ENCODE measurements at places on chromosomes 12 and 14. TPM values are rescaled to one million over a fixed set of nuclear protein-coding genes. Genes with fewer than 3 reads are reported as not detected.
A peak's percentile ranks its signal among the peaks of the same experiment; 100 is the strongest.

FOXA1 gene
- total RNA-seq = not detected

DNA sequence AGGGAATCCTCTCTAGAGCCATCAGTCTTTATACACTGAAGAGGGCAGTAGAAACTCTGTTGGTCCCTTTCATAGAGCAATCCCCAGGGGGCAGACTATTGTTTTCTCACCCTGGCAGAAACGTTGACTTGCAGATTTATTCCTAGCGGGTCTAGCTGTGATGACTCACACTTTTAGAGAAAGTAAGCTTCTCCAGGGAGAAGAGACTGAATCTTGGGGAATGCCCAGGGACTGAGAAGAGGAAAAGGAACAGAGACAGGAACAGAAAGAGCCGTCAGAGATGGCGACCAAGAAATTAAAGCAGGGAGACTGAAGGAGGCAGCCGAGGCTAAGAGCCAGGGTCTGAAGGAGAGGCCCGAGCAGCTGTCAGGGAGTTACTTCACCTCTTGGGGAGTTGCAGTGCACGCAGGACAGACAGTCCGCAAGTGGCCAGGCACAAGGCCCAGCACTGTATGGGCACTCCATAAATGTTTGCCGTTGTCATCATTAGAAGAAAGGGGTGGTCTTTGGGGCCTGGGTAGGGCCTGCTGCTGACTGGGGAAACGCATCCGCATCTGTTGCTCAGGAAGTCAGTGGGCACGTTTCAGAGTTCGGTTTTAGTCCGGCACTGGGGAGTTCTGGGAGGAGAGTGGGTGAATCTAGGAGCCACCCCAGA is 13.0 kb downstream of the PLEKHG6 start:
- H3K4me3 ChIP-seq = peak overlapping the region; percentile 9
- H3K27ac ChIP-seq = peak overlapping the region; percentile 73
- H3K36me3 ChIP-seq = peaks cover 9% of the 10 kb centered on the region

- H3K4me1 ChIP-seq = peaks cover 86% of the 10 kb centered on the region
- H3K4me3 ChIP-seq = peak overlapping the region; percentile 28
- peaks cover 4% of the 10 kb centered on the region for H3K27me3 ChIP-seq
- peaks cover 20% of the 10 kb centered on the region for H3K36me3 ChIP-seq
- peak overlapping the region; percentile 98 for H3K27ac ChIP-seq
- DNase-seq = no peak
Measured at GRCh38 chr14:50085570-50086320, 30.6 kb downstream of the VCPKMT start.

ADAMTS20 gene
- not detected for total RNA-seq

CLSTN3 gene
- 148 TPM for total RNA-seq

GLS2 gene
- total RNA-seq = 0.33 TPM

- H3K4me1 ChIP-seq = peaks cover 50% of the 10 kb centered on the region
- H3K27me3 ChIP-seq = no peaks in the 10 kb centered on the region
- H3K36me3 ChIP-seq = peaks cover 20% of the 10 kb centered on the region
- H3K27ac ChIP-seq = peak within 1 kb of the TSS; percentile 89
- no peak for DNase-seq
- peak within 1 kb of the TSS; percentile 92 for H3K4me3 ChIP-seq
Measured at GRCh38 chr14:105486163-105486973, at the start of gene CRIP1. Gene CRIP1 (plus strand): TSS chr14:105486886. CDS start chr14:105487260, 374 bp downstream.

PPP4R4 gene
- 4.9 TPM for total RNA-seq

DNA sequence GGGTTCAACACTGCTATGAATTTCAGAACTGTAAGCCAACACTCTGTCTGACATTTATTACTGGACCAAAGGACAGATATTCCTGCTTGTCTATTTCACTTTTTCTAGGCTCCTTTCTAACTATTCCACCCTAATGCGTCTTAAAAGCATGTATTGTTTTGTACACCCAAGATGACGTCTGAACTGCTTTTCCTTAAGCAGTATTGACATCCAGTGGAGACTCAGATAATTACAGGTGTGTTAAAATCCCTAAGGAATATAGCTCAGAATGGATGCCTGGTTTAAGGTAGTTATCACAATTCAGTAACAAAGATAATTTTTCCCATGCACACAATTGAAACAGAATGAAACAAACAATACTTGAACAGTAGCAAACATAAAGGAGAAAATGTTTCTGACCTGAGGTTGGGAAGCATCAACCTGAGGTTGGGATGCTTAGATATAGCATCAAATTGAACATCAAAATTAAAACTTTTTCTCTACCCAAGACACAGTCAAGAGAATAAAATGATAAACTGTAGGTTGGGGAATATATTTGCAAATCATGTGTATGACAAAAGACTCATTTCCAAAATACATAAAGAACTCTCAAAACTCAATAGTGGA is 93.7 kb upstream of the PTPRR start:
- DNase-seq = no peak
- H3K27ac ChIP-seq = no peak overlapping the region
- H3K4me3 ChIP-seq = no peak overlapping the region
- no peaks in the 10 kb centered on the region for H3K4me1 ChIP-seq

DNA sequence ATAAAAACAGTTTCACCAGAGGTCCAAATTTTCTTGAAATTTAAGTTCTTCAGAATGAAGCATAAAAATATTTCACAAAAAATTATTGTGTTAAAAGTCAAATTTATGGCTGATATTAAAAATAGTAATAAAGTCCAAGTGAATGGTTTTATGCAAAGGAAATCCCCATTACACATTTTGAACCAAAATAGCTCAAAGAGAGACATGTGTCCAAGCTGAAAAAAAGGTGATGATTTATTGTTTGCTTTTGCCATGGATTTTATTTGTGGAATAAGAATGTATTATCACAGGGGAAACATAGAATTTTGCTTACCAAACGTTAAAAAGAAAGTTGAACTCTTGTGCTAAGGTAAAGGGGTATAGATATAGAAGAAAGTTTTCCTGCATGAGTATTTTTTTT is 4.6 kb downstream of the FOXG1 start:
- peaks cover 49% of the 10 kb centered on the region for H3K27me3 ChIP-seq
- DNase-seq = no peak
- peaks cover 3% of the 10 kb centered on the region for H3K4me1 ChIP-seq
- H3K4me3 ChIP-seq = no peak overlapping the region
- no peak overlapping the region for H3K27ac ChIP-seq

DNA sequence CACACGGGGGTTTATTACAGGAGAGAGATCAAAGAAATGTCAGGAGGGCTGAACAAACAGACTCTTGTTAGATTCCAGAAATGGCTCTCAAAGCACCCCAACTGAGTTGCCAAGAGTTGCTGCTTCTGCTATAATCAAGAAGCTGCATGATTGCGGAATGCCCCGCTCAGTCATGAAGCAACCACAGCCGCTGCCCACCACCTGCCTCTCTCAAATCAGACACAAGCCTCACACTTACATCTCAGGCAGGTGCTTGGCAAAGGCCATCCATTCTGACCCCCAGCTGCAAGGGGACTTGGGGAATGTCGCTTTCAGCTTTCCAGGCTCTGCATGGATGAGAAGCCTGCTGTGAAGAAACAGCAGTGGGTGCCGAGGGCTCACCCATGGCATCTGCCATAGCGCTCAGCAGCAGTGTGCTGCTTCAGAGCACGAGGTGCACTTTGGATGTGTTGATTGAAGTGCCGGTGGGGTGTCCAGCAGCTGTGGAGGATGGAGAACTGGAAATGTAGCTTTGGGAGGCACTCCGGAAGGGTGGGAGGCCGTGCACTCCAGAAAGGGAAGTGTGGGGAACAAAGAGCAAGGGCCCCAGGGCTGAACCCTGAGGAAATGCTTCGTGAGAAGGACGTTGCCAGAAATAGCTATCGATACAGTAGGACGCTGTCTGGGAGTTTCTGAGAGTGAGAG is 37.7 kb downstream of the LRRC74A start:
- no peak for DNase-seq
- H3K4me1 ChIP-seq = peaks cover 22% of the 10 kb centered on the region
- H3K27me3 ChIP-seq = peaks cover 19% of the 10 kb centered on the region
- no peak overlapping the region for H3K4me3 ChIP-seq
- H3K27ac ChIP-seq = no peak overlapping the region

- no peak overlapping the region for H3K27ac ChIP-seq
- H3K27me3 ChIP-seq = no peaks in the 10 kb centered on the region
- peaks cover 25% of the 10 kb centered on the region for H3K36me3 ChIP-seq
- no peak overlapping the region for H3K4me3 ChIP-seq
Measured at GRCh38 chr12:57483466-57483865, 3.8 kb upstream of the ARHGAP9 start.

GXYLT1 gene
- total RNA-seq = 9.7 TPM

LMNTD1 gene
- total RNA-seq = not detected

- peaks cover 37% of the 10 kb centered on the region for H3K4me1 ChIP-seq
- DNase-seq = no peak
- peaks cover 2% of the 10 kb centered on the region for H3K36me3 ChIP-seq
- no peak overlapping the region for H3K4me3 ChIP-seq
- no peak overlapping the region for H3K27ac ChIP-seq
Measured at GRCh38 chr14:92751819-92752218, 3.4 kb upstream of the LGMN start.

ALX1 gene
- total RNA-seq = not detected

DNA sequence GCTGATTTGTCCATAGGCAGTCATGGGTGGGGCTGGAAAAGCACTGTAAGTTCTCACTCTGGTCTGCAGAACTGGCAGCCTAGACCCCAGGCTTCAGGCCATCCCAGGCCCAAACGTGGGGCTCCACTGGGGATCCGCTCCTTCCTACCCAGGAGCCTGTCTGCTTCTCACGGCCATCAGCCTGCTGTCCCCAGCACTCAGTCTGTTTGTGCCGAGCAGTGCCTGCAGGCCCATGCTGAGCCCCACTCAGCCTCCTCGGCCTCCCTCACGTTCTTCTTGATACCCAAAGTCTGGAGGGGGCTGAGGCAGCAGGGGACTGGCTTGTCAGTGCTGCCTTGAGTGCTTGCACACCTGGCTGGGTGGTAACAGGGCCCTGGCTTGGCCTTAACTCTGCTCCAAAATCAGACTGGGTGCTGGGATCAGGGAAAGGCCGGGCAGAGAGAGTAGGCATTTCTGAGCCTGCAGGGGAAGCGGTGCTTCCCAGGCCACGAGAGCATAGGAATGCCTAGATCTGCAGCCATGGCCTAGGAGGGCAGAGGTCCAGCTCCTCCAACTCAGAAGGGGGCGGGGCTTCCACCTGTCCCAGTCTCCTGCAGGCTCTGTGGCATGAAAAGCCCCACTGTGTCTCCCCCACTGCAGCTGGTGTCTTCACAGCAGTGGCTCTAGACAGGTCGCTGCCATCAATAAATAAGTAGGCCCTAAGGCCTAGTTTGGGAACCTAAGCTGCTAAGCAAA is 772.4 kb upstream of the FBXO33 start:
- H3K36me3 ChIP-seq = no peaks in the 10 kb centered on the region
- no peak overlapping the region for H3K27ac ChIP-seq
- H3K4me3 ChIP-seq = no peak overlapping the region

SOAT2 gene
- total RNA-seq = 1.5 TPM

YARS2 gene
- total RNA-seq = 17.0 TPM

- no peak overlapping the region for H3K27ac ChIP-seq
- no peaks in the 10 kb centered on the region for H3K27me3 ChIP-seq
- H3K4me1 ChIP-seq = no peaks in the 10 kb centered on the region
- no peaks in the 10 kb centered on the region for H3K36me3 ChIP-seq
- no peak overlapping the region for H3K4me3 ChIP-seq
- no peak for DNase-seq
Measured at GRCh38 chr12:29743077-29743476, 40.7 kb downstream of the TMTC1 start.

SLCO1B3 gene
- not detected for total RNA-seq

- H3K4me3 ChIP-seq = no peak overlapping the region
- H3K4me1 ChIP-seq = peaks cover 8% of the 10 kb centered on the region
- no peak overlapping the region for H3K27ac ChIP-seq
Measured at GRCh38 chr14:91575469-91576208, 65.5 kb upstream of the PPP4R3A start.

DNA sequence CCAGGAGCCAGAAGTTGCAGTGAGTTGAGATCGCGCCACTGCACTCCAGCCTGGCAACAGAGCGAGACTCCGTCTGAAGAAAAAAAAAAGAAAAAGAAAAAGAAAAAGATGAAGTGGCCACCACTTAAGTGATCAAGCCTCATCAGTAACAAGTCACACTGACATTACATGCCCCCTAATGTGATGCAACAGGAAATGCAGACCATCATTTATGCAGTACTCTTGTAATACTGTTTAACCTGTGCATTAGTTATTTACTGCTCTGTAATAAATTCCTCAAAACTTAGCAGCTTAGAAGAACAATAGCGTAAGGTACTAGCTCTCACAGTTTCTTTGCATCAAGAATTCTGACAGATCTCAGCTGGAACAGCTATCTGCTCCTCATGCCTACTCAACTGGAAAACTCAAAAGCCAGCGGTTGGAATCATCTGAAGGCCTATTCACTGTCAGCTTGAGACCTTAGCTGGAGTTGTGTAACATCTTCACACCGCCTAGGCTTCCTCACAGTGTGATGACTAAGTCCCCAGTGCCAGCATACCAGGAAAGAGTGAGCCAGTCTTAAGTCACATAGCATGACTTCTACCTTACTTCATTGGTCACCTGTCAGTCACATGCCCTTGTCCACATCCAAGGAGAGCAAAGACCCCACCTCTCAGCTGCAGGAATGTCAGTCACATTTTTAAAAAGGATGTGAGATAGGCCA is 31.5 kb downstream of the EPS8 start:
- H3K27ac ChIP-seq = no peak overlapping the region
- H3K27me3 ChIP-seq = no peaks in the 10 kb centered on the region
- no peak for DNase-seq
- H3K36me3 ChIP-seq = no peaks in the 10 kb centered on the region
- H3K4me1 ChIP-seq = peaks cover 4% of the 10 kb centered on the region

GRCh38 chr12:80551897-80552296 is 107.9 kb downstream of the PTPRQ start:
- no peak overlapping the region for H3K4me3 ChIP-seq
- no peak for DNase-seq
- no peaks in the 10 kb centered on the region for H3K36me3 ChIP-seq
- H3K4me1 ChIP-seq = no peaks in the 10 kb centered on the region
- no peak overlapping the region for H3K27ac ChIP-seq

GRCh38 chr12:28925719-28926376 is 223.2 kb upstream of the FAR2 start:
- DNase-seq = no peak
- H3K27me3 ChIP-seq = no peaks in the 10 kb centered on the region
- no peaks in the 10 kb centered on the region for H3K36me3 ChIP-seq
- H3K27ac ChIP-seq = no peak overlapping the region
- H3K4me3 ChIP-seq = no peak overlapping the region
- no peaks in the 10 kb centered on the region for H3K4me1 ChIP-seq

DNA sequence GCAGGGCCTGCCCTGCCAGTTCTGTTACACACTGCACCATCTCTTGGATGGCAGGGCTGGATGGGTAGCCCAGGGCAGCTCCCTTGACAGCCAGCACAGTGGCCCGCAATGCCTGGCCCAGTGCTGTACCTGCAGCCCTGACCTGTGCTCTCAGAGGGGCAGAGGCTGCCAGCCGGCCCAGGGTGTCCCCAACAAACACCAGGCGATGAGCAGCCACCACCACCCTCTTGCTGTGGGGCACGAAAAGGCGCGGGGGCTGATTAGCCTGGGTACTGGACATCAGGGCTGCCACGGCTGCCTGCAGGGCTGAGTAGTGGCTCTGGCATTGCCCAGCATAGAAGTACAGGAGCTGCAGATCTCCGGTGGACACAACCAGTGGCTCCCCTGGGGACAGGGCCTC is 4.6 kb upstream of the SLC22A17 start:
- H3K4me1 ChIP-seq = peaks cover 7% of the 10 kb centered on the region
- DNase-seq = no peak
- no peak overlapping the region for H3K27ac ChIP-seq
- H3K27me3 ChIP-seq = peaks cover 35% of the 10 kb centered on the region
- H3K4me3 ChIP-seq = no peak overlapping the region

- no peaks in the 10 kb centered on the region for H3K36me3 ChIP-seq
- H3K4me1 ChIP-seq = no peaks in the 10 kb centered on the region
- no peaks in the 10 kb centered on the region for H3K27me3 ChIP-seq
- no peak for DNase-seq
- no peak overlapping the region for H3K4me3 ChIP-seq
- H3K27ac ChIP-seq = no peak overlapping the region
Measured at GRCh38 chr14:44613061-44613712, 106.1 kb upstream of the FSCB start.

All from activated CD4-positive, alpha-beta memory T cell treated with anti-CD3 and anti-CD28 coated beads, Interleukin-2, amount 10 ng/mL, durations not matched to agents 7 days and 5 days (primary cell).